ENCODE measurements at places on chromosomes 5 and 9. TPM values are rescaled to one million over a fixed set of nuclear protein-coding genes. Genes with fewer than 3 reads are reported as not detected.

GRCh38 chr5:104472811-104473210, 910.2 kb upstream of the NUDT12 start:
- no peak for DNase-seq

DNA sequence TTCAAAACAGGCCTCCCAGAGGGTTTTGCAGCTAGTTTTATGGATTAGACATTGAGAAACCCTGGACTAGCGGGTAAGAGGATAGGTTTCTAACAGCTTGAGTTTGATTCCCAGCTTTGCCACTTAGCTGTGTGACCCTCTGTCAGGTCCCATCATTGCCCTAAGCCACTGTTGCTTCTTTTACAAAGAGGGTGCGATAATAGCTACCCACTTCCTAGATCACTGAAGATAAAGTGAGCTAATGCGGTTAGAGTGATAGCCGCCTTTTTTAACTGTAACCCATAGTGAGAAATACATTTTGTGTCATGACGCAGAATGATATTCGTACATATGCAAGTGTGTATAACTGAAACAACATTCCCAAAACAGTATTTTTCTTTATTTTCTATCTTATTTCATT, 40.3 kb downstream of the CSF1R start:
- no peaks in the 10 kb centered on the region for H3K4me1 ChIP-seq
- no peak overlapping the region for H3K27ac ChIP-seq
- no peaks in the 10 kb centered on the region for H3K36me3 ChIP-seq
- no peaks in the 10 kb centered on the region for H3K27me3 ChIP-seq
- H3K4me3 ChIP-seq, result no peak overlapping the region

DNA sequence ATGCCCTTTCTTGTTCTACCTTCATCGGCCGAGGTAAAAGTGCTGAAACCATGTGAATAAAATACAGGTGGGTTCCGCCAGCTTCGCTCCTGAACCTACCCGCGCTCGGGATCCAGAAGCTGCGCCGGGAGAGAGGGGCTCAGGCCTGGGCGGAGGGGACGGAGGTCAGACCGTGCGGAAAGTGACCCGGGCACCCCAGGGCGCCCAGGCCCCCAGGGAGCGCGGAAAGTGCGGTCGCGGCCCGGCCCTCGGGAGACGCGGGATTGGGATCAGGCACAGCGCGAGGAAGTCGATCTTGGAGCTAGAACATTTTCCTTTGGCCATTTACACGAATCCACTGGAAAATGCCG, 329 bp downstream of the SYK start:
- no peaks in the 10 kb centered on the region for H3K36me3 ChIP-seq
- peak; percentile 20 for DNase-seq
- peak overlapping the region; percentile 56 for H3K4me3 ChIP-seq

DNA sequence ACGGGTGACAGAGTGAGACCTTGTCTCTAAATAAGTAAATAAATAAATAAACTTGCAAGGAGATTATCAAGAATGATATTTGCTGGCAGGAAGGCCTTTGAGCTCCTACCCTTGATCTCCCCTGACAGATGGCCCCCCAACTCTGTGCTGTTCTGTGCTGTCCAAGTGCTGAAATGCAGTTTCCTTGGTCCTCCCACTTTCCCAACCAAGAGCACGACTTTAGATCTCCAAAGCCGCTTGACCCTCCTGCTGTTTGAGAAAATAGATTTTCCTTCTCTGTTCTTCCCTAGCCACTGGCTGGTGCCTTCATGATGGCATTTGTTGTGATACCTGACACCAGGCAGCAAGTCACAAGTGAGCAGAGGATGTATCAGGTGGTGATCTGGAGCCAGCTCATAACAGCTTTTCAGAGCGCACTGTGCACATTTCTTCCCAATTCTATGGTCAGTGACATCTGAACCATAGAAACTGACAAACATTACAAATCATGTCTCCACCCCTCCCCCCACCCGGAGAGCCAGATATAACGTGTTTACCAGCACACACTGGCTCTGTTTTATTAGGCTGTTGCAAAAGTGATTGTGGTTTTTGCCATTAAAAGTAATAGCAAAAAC, 80.0 kb upstream of the PUM3 start:
- no peaks in the 10 kb centered on the region for H3K36me3 ChIP-seq
- DNase-seq, result peak; percentile 79
- H3K27ac ChIP-seq, result no peak overlapping the region
- no peak overlapping the region for H3K4me3 ChIP-seq

- H3K36me3 ChIP-seq, result no peaks in the 10 kb centered on the region
- H3K27me3 ChIP-seq, result no peaks in the 10 kb centered on the region
- no peak overlapping the region for H3K4me3 ChIP-seq
- no peak for DNase-seq
- no peak overlapping the region for H3K27ac ChIP-seq
Observed at GRCh38 chr5:51033215-51033614, 350.0 kb upstream of the ISL1 start.

- H3K27me3 ChIP-seq, result no peaks in the 10 kb centered on the region
- no peaks in the 10 kb centered on the region for H3K4me1 ChIP-seq
- no peaks in the 10 kb centered on the region for H3K36me3 ChIP-seq
Observed at GRCh38 chr5:32780508-32780919, 69.4 kb downstream of the NPR3 start.

DNA sequence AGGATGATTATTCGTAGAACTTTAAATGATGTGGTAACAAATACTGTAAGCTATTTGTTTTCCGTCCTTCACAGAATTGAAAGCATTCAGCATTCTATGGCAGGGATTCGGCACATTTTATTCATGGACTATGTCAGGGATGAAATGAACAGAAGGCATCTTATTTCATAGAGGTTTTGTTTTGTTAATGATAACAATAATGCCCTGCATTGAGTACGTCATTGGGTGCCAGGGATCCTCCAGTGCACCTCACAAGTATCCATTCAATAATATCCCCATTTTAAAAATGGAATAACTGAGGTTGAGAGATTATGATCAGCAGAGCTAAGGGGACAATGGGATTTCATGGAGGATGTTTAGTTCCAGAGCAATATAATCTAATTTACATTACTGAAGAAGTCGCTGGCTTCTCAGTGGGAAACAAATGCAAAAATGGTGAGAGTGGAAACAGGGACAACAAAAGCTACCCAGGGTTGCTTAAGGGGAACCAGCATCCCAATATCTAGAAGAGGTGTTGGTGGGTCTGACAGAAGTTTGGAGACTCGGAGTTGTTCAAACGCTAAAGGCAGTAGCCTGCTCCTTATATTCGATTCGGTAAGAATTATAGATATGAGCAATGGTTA, 985.7 kb upstream of the WWC1 start:
- H3K27ac ChIP-seq, result no peak overlapping the region
- no peaks in the 10 kb centered on the region for H3K36me3 ChIP-seq
- no peak for DNase-seq
- H3K4me3 ChIP-seq, result no peak overlapping the region
- H3K27me3 ChIP-seq, result no peaks in the 10 kb centered on the region

GRCh38 chr5:115180165-115180709, 10.5 kb upstream of the TRIM36 start:
- peaks cover 88% of the 10 kb centered on the region for H3K27me3 ChIP-seq
- peak; percentile 92 for DNase-seq
- peak overlapping the region; percentile 55 for H3K4me3 ChIP-seq

GRCh38 chr5:82812575-82812974, 264.6 kb downstream of the TMEM167A start:
- no peak overlapping the region for H3K4me3 ChIP-seq
- no peaks in the 10 kb centered on the region for H3K36me3 ChIP-seq
- H3K4me1 ChIP-seq, result peaks cover 15% of the 10 kb centered on the region
- no peak overlapping the region for H3K27ac ChIP-seq

Gene AK1
- total RNA-seq, result 20.5 TPM

Gene IFNE
- 0.12 TPM for total RNA-seq

Gene RASGEF1C
- total RNA-seq, result 1.7 TPM

Gene PCDHGA4
- total RNA-seq, result 2.3 TPM

Measured in neural progenitor cell (in vitro differentiated cells).